M059J (cell line): ENCODE measurements at places on chromosomes 2 and 18. TPM values are rescaled to one million over a fixed set of nuclear protein-coding genes. Genes with fewer than 3 reads are reported as not detected.

GRCh38 chr2:150133623-150134022 is 353.8 kb downstream of the RND3 start:
- DNase-seq: peak; percentile 94

DNA sequence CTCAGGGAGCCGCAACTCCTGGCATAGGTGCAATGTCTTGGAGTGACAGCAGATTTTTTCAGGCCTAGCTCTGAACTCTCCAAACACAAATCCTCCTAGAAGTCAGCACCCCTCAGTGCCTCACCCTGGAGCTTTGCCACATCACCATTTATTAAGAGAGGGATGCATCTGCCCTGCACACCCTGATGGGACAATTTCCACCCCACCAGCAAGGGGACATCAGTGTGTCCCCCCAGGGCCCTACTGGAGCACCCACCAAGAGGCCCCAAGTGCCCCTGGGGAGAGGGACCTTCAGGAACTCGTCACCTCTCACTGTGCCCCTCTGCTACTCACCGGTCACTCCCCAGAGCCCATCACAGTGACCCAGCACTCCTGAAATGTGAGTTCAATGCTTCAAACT is 144.7 kb downstream of the NDUFA10 start:
- DNase-seq: no peak

DNA sequence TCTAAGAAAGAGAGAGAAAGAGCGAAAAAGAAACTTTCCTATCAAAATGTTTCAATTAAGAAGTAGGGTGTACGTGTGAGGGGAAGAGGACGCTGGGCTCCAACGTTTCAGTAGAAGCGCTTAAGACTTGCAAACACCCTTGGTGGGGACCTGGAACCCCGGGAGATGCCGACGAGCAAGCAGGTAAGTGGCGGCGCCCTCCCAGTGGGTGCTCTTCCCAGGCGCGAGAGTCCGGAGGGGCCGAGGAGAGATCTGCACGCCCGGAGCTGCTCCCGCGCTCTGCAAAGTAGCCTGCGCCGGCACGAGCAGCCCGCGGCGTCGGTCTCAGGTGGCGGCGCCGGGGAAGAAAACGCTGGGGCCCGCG is 678 bp upstream of the OTX1 start:
- peak; percentile 59 for DNase-seq

- peak; percentile 39 for DNase-seq
Observed at GRCh38 chr2:233928594-233929351, 11.6 kb downstream of the TRPM8 start.

DNA sequence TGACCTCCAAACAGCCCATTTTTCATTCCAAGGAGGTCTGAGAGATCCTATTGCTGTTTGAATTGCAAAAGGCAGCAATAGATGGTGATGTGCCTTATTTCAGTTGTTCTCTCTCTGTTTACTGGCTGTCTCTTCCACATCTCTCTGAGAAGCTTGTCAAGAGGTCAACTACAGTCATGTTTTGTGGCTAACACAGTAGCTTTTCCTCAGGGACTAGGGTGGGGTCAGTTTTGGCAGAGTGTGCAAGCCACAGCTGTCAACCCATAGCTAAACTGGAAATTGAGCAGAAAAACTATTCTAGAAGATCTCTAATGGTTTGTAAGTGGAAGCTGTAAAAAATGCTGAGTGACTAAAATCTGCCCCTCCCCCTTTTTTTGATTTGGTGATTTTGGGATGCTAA is 67.1 kb downstream of the DIS3L2 start:
- DNase-seq: peak; percentile 24

- no peak for DNase-seq
Observed at GRCh38 chr2:239353692-239354091, 47.1 kb downstream of the HDAC4 start.

DNA sequence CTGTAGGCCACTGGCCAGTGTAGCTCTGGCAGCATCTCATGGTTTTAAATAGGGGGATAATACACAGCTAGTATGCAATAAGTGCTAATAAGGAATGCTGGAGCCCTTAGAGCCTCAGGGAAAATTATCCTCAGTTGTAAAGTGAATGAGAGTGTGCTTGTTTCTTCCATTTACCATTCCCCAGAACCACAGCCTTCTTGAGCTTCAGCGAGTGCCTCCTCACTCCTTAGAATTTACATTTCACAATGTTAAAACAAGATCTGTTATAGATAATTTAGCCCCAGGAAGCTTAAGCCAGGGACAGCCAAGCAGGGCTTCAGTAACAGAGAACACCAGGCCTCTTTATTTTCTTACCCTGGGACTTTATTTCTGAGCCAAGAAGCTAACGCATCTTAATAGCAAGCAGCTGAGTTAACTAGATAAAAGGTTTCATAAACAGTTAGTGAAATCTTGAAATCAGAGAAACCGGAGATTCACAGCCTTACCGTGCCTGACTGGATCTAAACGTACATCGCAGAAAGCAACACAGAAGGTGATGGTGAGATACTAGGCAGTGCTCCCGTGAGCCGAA is 535.2 kb downstream of the TDRD15 start:
- DNase-seq: no peak

DNA sequence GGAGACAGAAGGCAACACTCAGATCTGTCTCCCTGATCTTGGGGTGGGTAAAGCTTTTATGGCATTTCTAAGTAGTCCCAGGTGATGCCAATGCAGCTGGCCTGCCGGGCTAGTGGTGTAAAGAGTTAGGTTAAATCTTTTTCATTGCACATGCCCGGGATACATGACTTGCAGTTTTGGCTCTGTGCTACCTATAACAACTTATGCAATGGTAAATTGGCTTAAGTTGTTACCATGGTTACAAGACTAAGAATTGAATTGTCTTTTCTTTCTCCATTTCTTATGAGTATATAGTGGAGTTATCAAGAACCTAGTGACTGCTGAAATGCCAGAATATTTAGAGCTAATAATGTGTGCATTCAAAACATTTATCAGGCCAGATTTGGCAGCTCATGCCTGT is 5.3 kb upstream of the FAM110C start:
- no peak for DNase-seq

- no peak for DNase-seq
Observed at GRCh38 chr2:26175466-26176278, 2.8 kb downstream of the GAREM2 start.

- peak; percentile 22 for DNase-seq
Observed at GRCh38 chr2:168699844-168700417, 102.5 kb upstream of the NOSTRIN start.

GRCh38 chr18:48124857-48125626 is 194.6 kb upstream of the SMAD2 start:
- DNase-seq: no peak

DNA sequence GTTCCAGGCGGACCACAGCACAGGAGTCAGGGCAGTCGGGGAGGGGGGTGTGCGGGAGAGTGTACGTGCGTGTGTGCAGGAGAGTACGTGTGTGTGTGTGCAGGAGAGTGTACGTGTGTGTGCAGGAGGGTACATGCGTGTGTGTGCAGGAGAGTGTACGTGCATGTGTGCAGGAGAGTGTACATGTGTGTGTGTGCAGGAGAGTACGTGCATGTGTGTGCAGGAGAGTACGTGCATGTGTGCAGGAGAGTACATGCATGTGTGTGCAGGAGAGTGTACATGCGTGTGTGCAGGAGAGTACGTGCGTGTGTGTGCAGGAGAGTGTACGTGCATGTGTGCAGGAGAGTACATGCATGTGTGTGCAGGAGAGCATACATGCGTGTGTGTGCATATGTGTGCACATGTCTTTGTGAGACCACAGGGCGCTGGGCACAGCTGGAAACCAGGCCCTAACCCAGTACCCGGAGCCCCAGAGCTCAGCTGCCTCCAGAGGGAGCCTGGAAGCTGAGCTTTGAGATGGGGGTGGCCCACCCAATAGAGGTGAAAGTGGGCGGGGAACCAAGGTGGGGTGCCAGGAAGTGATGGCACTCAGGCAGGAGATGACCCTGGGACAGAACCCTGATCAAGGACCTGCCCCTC is 13.9 kb upstream of the KLHL30 start:
- no peak for DNase-seq

GRCh38 chr2:109439986-109440385 is 173.8 kb downstream of the SEPTIN10 start:
- DNase-seq: no peak

GRCh38 chr2:231371430-231372054 is 24.0 kb upstream of the B3GNT7 start:
- DNase-seq: no peak

- DNase-seq: no peak
Observed at GRCh38 chr18:31243740-31244512, 74.0 kb upstream of the DSG1 start.

Gene PROC
- total RNA-seq: 0.64 and 1.6 TPM in 2 replicates

Gene FOSL2
- total RNA-seq: 42.9 and 75.2 TPM in 2 replicates

Gene LOXHD1
- not detected in 2 replicates for total RNA-seq

Gene OR6B2
- total RNA-seq: not detected in 2 replicates

Gene DSG1
- total RNA-seq: not detected in 2 replicates

Gene GPR155
- 1.6 and 2.5 TPM in 2 replicates for total RNA-seq

Gene PIEZO2
- total RNA-seq: 11.7 and 22.9 TPM in 2 replicates

Gene SLC11A1
- 0.02 and 0.07 TPM in 2 replicates for total RNA-seq
